ENCODE measurements at places on chromosomes 5 and 9.
A peak's percentile ranks its signal among the peaks of the same experiment; 100 is the strongest.

- DNase-seq: no peak
Measured at GRCh38 chr9:126515001-126515872, 98.5 kb upstream of the LMX1B start.

DNA sequence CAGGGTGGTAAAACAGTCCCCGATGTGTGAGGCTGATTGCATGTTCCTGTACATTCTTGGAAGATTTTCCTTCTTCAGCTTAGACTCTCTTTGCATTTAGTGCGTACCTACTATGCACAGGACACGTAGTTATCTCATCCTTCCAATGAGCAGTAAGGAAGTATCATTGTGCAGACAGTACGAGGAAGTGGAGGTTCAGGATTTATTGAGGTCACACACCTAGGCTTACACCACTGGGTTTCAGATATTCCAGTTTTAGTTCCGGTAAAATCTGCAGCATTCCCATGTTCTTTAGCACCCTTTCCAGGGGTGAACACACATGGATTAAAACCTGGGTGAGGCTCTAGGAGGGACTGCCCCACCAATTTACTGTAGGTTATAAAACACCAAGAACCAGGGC, 238.7 kb downstream of the ZSWIM6 start:
- DNase-seq: no peak

- DNase-seq: no peak
Measured at GRCh38 chr5:83375049-83375745, 96.3 kb upstream of the VCAN start.

DNA sequence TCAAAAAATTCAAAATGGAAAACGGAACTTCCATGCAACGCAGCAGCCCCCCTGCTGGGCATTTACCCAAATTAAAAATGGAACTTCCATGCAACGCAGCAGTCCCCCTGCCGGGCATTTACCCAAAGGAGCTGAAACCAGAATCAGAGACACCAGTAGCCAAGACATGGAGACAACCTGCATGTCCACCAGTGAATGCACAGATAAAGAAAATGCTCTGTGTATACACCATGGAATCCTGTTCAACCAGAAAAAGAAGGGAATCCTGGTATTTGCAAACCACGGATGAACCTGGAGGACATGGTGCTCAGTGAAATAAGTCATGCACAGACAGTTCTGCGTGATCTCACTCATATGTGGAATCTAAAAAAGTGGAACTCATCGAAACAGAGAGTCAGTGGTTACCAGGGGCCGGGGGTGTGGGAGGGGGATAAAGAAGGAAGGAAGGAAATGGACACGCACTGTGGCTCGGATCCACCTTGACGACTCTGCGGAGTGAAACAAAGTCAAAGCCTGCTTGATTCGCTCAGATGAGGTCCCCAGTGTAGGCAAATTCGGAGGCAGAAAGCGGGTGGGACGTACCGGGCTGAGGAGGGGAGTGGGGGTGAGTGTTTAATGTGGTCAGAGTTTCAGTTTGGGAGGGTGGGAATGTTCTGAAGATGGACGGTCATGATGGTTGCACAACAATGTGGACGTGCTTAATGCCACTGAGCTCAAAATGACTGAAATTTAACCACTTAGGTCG, 40.2 kb upstream of the EXOC3 start:
- DNase-seq: peak; percentile 46

DNA sequence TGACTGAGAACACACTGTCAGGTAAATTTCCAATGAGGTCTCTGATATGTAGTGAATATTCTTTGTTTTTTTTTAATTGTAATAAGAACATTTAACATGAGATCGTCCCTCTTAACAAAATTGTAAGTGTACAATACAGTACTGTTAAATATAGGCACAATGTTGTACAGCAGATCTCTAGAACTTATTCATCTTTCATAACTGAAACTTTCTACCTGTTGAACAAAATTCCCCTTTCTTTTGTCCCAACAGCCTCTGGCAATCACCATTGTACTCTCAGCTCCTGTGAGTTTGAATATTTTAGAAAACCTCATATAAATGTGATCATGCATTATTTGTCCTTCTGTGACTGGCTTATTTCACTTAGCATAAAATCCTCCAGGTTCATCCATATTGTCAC, 10.6 kb upstream of the PRLR start:
- no peak for DNase-seq
